ENCODE measurements at places on chromosomes 4 and X.

- DNase-seq = no peak
Measured at GRCh38 chr4:9999956-10000561, 21.2 kb downstream of the SLC2A9 start.

- no peak for DNase-seq
Measured at GRCh38 chrX:129404670-129405008, 118.7 kb downstream of the SMARCA1 start.

GRCh38 chr4:116005806-116006088, 892.3 kb upstream of the NDST4 start:
- DNase-seq = no peak

- no peak for DNase-seq
Measured at GRCh38 chr4:119048446-119048845, 87.2 kb upstream of the MYOZ2 start.

DNA sequence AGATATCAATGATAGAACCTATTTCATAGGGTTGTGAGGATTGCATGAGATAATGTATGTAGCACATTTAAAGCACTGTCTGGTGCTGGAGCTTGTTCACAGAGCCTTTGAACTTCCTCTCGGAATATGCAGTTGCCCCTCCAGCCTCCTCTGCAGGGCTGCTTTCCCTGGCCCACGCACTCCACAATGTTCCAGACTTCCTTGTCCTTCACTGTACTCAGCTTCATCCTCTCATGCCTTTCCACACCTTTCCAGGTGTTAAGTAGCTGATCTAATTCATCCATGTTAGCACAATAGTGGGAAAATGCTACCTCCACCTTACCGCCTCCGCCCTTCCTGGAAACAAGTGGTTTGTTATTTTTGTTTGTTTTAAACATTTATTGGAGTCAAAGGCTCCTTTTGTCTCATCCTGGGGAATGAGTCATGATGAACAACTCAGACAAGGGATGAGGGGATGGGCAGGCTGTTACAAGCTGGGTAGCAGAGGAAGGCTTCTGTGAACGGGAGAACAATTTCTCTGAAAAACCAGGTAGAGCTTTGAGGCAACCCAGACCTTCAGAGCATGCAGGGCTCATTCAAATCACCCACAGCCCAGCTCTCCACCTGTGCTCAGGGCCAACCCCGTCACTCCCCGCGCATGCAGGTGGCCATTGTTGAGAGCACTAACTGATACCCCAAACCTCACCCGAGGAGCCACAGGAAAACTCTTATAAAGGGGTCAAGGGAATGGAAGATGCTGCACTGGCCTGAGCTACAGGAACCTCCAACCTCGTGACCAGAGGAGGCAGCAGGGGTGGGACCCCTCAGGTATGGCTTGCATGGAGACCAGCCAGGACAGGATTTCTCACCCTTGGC, 84.9 kb upstream of the TBL1X start:
- DNase-seq = no peak

GRCh38 chrX:20461576-20461975, 194.9 kb upstream of the RPS6KA3 start:
- DNase-seq = no peak

GRCh38 chrX:9221781-9222180, 187.9 kb upstream of the FAM9B start:
- no peak for DNase-seq

GRCh38 chr4:152307669-152308068, 228.2 kb downstream of the FBXW7 start:
- no peak for DNase-seq
